ENCODE measurements at places on chromosomes 4 and X.

DNA sequence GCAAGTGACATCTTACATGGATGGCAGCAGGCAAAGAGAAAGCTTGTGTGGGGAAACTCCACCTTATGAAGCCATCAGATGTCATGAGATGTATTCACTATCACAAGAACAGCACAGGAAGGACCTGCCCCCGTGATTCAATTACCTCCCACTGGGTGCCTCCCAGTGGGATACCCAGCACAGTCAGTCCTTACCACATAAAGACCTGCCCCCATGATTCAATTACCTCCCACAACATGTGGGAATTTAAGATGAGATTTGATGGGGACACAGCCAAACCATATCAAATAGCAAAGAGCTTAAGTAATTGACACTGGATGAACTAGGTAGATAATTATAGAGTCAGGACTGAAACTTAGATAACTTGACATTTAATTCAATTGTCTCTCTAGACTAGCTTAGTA, 85.6 kb downstream of the SLIT2 start:
- no peak for DNase-seq

DNA sequence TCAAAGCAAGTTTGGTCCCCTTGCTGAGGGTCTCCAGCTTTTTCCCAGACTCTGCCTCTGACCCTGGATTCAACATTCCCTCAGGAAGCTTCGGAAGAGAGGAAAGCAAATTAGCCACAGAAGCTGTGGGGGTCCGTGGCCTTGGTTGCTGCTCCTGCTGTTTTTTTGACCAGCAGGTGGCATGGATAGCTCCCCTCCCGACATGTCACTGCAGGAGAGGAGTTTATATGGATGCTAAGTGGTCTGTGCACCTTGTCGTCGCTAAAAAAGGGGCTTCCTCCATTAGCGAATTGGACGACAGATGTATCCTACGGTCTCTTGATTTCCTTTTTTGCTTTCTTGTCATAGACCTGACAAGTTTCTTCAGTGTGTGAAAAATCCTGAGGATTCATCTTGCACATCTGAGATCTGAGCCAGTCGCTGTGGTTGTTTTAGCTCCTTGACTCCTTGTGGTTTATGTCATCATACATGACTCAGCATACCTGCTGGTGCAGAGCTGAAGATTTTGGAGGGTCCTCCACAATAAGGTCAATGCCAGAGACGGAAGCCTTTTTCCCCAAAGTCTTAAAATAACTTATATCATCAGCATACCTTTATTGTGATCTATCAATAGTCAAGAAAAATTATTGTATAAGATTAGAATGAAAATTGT, 70.2 kb downstream of the CD38 start:
- no peak for DNase-seq

DNA sequence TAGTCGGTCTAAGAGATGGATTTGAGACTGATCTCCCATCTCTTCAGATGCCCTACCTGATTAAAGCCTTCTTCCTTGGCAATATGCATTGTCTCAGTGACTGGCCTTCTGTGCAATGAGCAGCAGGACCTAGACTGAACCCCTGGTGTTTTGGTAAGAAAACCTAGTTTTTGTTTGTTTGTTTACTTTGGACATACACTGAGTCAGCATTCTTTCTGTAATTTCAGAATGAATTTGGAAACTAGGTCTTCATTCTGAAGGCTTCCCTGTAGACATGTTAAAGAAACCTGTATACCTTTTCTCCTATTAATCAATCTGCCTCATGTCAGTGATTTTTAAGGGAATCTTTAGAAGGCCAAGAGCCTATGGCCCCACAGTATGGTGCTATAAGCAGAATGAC, 597.5 kb upstream of the HTR2C start:
- no peak for DNase-seq

DNA sequence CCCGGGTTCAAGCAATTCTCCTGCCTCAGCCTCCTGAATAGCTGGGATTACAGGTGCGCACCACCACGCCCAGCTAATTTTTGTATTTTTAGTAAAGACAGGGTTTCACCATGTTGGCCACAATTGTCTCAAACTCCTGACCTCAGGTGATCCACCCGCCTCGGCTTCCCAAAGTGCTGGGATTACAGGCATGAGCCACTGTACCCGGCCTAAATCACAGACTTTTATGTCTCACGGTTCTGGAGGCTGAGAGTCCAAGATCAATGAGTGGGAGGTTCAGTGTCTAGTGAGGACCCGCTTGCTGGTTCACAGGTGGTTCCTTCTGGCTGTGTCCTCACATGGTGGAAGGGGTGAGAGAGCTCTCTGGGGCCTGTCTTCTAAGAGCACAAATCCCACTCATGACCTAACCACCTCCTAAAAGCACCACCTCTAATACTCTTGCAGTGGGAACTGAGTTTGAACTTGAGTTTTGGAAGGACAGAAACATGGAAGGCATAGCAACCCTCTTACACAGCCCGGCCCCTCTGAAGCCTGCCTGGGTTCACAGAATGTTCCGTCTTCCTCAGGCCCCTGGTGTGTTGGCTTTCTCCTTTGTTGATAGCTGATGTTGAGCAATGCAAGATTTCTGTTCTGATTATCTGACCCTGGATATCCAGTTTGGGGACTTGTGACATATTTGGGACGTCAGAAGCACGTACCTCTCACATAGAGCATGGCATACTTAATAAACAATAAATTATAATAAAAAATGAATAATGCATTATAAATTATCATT, 1.9 kb upstream of the AKAP17A start:
- no peak for DNase-seq

GRCh38 chr4:144461906-144462305, 184.1 kb upstream of the HHIP start:
- DNase-seq, result no peak

GRCh38 chrX:108173874-108174273, 82.3 kb downstream of the ATG4A start:
- no peak for DNase-seq

DNA sequence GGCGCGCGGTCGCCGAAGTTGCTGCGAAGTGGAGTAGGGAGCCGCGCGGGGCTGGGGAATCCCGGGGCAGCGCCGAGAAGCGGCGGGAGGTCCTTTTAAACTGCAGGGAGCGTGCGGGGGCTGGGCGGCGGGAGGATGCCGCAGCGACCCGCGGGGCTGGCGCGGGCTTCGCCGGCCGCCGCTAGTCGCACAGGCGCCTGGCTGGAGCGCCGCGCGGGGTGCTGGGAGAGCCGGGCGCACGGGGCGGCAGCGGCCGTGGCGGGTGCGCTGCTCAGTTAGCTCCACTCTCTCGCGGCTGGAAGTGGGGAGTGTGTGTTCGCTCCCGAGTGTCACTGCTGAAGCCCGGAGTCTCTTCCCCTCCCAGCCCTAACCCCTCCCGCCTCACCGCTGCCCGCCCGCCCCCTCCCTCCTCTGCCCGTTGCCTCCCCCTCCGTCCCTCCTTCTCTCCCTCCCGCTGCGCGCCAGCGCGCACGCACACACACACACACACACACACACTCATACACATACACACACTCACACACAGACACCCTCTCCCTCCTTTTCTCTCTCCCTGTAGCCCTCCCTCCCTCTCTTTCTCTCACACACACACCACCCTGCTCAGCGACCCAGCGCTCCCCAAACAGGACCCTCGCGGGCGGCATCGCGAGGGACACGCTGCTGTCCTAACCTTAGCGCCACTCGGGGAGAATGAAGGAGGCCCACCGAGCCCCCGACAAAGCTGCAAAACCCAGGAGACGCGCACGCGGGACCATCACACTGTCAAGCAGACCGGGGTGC, at the start of gene NDNF:
Gene NDNF, minus strand, starts transcription at position 312 of the 780 bp plus-strand sequence. CDS start 26,698 bp downstream, outside the sequence.
- peak; percentile 32 for DNase-seq

- DNase-seq, result no peak
These were observed 30.9 kb downstream of the AR start for GRCh38 chrX:67574696-67575095.

- DNase-seq, result no peak
These were observed 143.5 kb downstream of the SOWAHB start for GRCh38 chr4:76754439-76754838.

DNA sequence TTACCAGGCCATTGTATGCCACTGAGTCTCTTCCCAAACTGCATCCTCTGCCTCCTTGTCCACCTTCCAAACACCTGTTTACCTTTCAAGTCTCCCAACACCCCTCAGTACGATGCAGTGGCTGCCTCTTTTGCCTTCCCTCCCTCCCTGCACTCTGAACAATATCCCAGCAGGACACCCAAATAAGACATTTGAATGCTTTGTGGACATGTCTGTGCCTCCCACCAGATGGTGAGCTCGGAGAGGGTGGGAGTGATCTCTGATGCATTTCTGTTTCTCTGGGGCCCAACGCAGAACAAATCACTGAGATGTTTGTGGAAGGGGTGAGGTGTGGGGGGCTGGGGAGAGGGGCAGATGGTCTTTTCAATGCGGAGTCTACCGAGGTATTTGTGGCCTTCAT, 33.4 kb downstream of the PJA1 start:
- DNase-seq, result no peak

GRCh38 chr4:3291411-3291968, 1.3 kb upstream of the RGS12 start:
- DNase-seq, result no peak

- DNase-seq, result no peak
These were observed 3.5 kb downstream of the TENT5D start for GRCh38 chrX:80423744-80424143.

DNA sequence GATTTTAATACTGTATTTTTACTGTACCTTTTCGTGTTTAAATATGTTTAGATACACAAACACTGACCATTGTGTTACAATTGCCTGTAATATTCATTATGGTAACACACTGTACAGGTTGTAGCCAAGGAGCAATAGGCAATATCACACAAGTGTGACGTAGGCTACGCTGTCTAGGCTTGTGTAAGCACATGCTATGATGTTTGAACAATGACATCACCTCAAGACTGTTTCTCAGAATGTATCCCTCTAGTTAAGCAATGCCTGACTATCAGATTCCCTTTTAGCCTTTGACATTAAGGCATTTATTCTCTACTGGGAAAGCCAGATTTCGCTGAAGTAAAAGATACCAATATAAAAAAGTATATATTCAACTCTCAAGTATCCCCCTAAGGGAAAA, 66.2 kb downstream of the VCX3A start:
- DNase-seq, result no peak

- DNase-seq, result no peak
These were observed 1153.8 kb downstream of the STIM2 start for GRCh38 chr4:28014469-28014868.

DNA sequence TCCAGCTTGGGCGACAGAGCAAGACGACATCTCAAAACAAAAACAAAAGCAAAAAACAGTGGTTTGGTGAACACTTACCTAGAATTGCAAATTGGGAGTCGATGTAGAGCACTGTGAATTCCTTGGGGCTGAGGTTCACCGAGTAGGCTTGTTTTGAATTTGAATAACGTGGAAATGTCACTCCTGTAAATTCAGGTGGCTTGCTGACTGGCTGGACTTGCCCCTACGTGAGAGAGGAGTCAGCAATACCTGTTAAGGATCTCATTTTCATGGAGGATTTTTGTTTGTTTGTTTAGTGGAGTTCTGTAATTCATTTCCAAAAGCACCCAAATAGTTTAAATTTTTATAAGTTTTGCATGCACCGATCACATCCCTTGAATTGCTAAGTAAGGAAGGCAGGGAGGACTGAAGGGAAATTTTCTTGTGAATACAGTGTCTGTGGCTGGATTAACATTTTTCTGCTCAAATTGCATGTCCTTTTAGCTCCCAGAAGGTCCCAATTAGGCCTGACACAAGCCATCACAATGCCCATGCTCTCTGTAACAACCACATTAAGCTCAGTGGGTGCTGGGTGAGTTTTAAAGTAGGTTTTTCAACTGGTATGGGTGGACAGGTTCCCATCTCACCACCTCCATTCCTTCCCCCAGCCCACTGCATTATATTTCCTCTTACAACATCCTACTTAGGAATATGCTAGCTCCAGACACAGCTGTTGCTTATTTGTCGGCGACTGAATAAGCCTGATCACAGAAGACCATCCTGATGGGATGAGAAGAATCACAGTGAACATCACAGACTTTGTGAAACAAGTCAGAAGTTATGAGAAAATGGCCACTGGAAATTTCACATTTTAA, 58.5 kb upstream of the TTC29 start:
- DNase-seq, result no peak

DNA sequence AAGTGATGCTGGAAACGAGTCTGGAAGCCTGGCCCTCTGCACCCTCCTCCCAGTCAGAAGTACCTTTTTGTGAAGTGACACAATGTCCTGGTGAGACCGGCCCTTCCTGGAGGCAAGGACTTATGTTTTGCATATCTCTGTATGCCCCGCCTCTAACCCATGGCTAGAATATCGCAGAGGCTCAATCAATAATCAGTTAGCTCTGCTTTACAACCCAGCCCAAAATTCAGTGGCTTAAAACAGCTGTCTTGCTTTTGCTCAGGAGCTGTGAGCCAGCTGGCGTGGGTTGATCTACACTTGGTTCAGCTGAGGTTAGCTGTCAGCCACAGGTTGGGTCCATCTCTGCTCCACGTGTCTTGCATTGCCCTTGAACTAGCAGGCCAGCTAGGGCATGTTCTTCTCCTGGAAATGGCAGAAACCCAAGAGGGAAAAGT, 98.8 kb upstream of the METTL14 start:
- DNase-seq, result peak; percentile 54

- DNase-seq, result no peak
These were observed 56.9 kb upstream of the OGT start for GRCh38 chrX:71475785-71476540.

GRCh38 chr4:98181809-98182208, 38.5 kb upstream of the STPG2 start:
- no peak for DNase-seq

GRCh38 chrX:143568467-143568866, 51.2 kb upstream of the SPANXN3 start:
- no peak for DNase-seq

DNA sequence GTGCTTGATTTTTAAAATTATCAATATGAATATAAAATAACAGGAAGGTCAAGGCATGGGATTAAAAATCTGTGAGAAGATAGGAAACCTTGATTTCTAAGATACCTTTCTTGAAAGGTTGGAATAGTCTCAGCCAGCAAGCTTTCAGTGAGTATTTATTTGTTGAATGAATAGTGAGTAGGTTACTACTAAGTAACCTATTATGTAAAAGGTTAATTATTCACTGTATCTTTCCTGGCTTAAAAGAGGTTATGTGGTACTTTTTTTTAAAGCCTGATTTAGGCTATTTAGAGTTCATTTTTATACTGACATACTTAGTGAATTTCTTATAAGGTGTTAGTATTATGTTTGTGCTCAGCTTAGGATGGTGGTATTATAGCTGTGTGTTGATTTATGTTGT, 123.5 kb downstream of the PTPN13 start:
- DNase-seq, result no peak

GRCh38 chr4:68463796-68464195, 16.5 kb downstream of the TMPRSS11E start:
- DNase-seq, result no peak

Measured in left cardiac atrium (tissue), 4 donors.